ENCODE measurements at places on chromosomes 11 and 22.

GRCh38 chr22:22520667-22521602 lies 865 bp upstream of the ZNF280A start:
- no peak for DNase-seq

DNA sequence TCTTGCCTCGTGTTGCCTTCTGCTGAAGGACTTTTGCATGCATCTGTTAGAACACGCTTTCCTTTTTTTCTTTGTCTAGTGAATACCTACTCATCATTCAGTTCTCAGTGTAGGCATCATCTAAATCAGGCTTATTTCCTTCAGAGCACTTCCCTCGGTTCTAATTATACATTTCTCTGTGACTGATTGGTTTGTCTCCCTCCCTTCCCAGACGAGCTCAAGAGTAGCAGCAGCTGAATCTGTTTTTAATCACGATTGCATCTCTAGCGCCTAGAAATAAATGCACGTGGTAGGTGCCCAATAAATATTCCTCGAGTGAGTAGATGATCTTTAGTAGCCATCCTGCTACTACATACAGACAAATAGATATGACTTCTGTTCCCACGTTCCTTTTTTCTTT lies 6.3 kb downstream of the CEP164 start:
- no peak for DNase-seq

DNA sequence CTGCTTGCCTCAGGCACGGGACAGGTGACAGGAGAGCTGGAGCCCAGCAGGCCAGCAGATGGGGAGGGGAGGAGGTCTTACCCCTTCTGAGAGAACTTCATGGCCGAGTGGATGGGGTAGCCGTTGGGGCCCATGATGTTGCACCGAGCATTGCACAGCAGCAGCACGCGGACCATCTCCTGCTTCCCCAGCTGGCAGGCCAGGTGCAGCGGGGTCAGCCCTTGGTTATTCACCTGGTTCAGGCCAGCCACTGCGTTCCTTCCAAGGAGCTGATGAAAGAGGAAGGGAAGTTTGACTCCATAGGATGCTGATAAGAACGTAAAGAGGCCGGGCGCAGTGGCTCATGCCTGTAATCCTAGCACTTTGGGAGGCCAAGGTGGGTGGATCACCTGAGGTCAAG lies 29.4 kb upstream of the BAIAP2L2 start:
- no peak for DNase-seq

DNA sequence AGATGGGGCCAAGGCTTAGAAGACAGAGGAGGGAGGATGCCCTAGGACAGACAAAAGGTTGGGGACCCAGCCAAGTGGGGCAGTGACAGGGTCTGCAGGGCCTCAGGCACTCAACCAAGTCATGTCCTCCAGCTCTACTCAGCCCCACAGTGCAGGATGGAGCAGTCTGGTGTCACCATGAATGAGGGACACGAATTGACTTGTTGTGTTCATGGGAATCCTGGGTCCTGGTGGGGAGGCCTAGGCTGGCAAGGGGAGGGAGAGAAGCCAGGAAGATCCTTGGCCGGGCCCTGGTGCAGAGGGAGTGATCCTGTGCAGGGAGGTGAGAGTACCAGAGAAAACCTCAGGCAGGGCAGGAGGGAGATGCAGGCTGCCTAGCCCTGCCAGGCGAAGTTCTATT lies 12.0 kb downstream of the P2RY6 start:
- no peak for DNase-seq

DNA sequence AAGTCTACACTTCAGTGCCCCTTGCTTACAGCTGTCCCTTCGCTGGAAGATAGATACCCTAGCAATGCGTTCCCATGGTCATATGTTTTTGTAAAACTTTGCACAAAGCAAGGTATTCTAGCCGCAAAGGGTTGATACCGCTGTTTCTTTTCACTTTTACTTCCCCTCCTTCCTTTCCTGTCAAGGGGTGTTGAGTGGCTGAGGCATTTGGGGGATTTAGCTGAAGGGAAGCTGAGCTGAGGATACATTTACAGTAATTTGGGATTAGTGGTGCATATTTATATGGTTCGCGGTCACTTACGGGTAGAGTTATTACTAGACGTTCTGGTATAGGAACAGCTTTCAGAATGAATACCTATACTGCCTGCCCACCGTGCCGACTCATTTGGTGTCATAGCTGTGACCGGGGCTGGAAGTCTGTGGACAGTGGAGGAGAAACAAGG lies 86.9 kb upstream of the WNT11 start:
- no peak for DNase-seq

DNA sequence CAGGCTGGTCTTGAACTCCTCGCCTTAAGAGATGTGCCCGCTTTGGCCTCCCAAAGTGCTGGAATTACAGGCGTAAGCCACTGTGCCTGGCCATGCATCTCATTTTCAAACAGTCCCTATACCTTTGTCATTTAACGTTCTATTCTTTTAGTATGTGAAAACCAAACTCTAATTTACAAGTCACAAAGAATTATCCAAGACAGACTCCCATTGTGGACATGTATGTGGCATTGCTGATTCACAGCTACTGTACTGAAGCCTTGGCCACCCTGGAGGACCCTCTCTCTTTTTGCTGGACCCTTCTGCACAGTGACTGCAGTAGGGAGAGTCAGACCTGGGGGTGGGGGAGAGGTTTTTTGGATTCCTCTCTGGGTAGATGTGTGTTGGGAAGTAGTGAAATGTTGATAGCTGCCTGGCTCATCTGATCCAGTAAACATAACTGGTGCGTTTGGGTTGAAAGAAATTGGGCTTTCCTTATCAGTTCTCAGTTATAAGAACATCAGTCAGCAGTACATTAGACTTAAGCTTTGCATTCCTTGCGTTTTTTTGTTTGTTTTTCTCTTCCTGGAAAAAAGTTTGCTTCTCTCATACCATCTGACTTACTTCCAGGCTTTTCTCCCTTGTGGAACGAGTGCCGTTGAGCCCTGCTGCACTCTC lies 65.9 kb downstream of the MED15 start:
- no peak for DNase-seq

DNA sequence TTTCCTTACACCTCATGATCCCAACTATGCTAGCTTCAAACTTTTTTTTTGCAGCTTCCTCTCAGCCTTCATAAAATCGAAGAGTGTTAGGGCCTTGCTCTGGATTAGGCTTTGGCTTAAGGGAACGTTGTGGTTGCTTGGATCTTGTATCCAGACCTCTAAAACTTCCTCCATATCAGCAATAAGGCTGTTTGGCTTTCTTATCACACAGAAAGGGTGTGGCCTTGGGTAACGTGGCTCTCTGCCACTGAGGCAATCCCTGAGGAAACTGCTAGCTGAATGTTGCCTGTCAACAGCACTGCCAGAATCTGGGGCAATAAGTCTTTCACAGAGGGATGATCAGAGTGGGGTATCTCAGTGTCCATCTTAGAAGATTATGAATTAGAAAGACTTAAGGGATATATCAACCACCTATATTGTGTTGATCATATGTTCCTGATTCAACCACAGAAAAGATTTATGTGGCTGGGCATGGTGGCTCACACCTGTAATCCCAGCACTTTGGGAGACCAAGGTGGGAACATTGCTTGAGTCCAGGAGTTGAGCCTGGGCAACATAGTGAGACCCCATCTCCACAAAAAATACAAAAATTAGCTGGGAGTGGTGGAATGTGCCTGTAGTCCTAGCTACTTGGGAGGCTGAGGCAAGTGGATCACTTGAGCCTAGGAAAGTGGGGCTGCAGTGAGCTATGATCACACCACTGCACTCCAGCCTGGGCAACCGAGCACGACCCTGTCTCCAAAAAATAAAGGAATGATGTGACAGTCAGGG lies 12.5 kb upstream of the CUL5 start:
- DNase-seq: no peak

DNA sequence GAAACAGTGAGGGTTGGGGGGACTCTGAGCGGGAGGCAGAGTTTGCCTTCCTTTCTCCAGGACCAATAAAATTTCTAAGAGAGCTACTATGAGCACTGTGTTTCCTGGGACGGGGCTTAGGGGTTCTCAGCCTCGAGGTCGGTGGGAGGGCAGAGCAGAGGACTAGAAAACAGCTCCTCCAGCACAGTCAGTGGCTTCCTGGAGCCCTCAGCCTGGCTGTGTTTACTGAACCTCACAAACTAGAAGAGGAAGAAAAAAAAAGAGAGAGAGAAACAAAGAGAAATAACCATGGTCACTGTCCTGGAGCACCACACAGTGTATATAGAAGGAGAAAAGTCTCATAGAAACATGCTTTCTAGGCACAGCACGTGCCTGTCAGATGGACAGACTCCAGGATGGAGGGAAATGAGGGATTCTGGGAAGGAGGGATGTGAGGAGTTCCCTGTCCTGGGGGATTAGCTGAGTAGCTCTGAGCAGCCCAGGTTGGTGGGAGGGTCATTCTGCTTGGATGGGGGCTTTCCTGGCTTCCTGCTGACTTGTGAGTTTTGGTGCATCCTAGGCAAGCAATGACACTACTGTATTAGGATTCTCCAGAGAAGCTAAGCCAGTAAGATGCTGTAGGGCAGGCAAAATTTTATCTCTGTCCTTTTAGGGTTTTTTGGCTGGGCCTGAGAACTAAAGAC lies 3.1 kb downstream of the GSTP1 start:
- no peak for DNase-seq

DNA sequence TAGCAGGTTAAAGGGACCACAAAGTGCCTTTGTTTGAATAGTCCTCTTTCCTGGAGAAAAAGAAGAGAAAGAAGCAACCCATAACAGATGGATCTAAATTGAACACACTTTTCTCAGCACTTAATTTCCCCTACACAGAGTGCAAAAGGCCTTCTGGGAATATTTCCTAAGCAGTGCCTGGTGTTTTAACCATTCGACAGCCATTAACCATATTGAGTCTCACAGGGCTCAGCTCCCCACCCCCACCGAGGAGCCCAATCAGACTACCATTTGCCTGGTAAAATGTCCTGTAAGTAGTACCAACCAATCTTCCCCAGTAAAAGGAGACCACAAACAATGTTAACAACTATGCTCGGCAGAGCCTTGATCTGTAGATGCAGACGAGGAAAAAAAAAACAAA lies 40.7 kb upstream of the SLC6A5 start:
- no peak for DNase-seq

GRCh38 chr11:43825217-43825816 lies 55.3 kb upstream of the ALKBH3 start:
- DNase-seq: no peak

GRCh38 chr11:32426192-32426591 lies 9.1 kb downstream of the WT1 start:
- DNase-seq: no peak
